ENCODE measurements at places on chromosomes 5 and 9. TPM values are rescaled to one million over a fixed set of nuclear protein-coding genes. Genes with fewer than 3 reads are reported as not detected.
A peak's percentile ranks its signal among the peaks of the same experiment; 100 is the strongest.

DNA sequence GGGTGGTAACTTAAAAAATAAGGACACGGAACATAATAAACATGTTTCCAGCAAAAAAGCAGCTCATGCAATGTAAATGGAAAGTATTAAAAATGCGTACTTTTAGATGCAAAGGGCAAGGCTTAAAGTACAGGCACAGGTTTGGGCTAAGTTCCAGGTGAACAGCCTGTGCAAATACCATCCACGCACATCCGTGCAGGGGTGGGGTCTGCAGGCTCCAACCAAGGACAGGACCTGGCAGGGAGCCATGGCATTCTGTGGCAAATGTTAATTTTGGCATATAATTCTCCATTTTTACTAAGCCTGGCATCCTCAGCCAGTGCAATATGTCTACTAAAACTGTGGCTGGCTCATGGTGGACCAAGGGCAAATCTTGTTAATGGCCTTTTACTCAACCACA lies 365.8 kb upstream of the DAP start:
- DNase-seq, result no peak

DNA sequence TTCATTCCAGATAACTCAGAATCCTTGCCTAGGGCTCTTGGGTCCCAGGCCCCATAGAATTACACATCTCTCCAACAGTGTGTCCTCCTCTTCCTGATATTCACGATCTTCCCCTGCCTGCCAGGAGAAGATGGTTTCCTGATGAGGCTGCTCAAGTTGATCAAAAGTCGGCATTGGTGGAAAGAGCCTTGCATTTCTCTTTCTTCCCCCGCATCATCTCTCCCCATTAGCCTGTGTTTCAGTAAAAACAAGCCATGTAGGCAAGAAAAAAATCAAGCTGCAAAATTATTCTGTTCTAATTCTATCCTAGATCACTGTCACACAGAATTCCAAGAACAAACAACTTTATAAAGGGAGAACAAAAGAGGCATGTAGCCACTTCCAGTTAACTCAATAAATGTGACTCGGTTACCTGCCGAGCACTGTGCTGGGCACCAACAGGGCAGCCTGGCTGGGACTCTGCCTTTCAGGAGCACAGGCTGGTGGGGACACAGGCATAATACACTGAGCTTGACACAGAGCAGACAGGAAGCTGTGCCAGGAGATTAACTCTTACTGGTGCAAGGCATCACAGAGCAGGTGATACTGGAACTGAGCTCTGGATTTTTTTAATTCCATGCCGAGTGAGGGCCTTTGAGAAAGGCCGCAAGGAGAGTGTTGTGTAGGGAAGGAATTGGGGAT lies 25.6 kb downstream of the TMOD1 start:
- peak; percentile 64 for DNase-seq

DNA sequence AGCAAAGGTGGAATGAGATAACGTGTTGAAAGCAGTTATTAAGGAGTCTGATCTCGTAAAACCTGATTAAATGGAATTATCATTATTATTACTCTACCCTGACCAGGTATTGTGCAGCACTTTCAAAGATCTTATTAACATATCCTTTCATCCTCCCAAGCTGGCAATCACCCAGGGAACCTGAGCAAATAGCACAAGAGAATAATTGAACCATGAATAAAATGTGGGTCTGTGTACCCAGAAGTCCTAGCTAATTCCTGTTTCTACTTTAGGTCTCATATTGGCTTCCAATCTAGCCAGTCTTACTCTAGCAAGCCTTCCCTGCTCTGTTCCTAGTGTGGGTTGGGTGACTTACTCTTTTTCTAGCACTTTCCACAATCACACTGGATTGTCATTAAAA lies 162.2 kb upstream of the STK32A start:
- no peak for DNase-seq

GRCh38 chr5:150363185-150363584 lies 5.7 kb downstream of the TCOF1 start:
- no peak for DNase-seq

DNA sequence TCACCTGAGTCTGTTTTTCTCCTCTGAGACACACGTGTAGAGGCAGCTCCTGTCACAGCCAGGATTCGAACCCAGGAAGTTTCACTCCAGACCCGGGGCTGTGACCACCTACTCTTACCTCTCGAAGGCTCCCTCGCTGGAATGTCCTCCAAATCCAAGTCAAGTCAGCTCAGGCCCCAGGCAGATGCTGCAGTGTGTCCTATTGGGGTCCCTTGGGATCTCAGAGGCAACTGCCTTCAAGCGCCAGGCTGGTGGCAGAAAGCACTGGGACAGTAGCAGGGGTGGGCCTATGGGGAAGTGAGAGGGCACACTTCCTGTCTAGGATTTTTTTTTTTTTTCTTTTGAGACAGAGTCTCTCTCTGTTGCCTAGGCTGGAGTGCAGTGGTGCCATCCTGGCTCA lies 762 bp upstream of the ST6GALNAC4 start:
- no peak for DNase-seq

DNA sequence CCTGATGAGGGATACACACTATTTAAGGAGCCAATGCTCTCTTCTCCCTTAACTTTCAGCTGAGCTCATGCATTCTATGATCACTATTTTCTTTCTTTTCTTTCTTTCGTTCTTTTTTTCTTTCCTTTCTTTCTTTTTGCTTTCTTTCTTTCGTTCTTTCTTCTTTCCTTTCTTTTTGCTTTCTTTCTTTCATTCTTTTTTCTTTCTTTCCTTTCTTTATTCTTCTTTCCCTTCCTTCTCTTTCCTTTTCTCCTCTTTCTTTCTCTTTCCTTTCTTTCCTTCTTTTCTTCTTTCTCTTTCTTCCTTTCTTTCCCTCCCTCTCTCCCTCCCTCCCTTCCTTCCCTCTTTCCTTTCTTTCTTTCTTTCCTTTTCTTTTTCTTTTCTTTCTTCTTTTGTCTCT lies 761.2 kb downstream of the SEMA5A start:
- DNase-seq, result no peak

- no peak for DNase-seq
These were observed 60.4 kb upstream of the RGMB start for GRCh38 chr5:98713027-98713426.

DNA sequence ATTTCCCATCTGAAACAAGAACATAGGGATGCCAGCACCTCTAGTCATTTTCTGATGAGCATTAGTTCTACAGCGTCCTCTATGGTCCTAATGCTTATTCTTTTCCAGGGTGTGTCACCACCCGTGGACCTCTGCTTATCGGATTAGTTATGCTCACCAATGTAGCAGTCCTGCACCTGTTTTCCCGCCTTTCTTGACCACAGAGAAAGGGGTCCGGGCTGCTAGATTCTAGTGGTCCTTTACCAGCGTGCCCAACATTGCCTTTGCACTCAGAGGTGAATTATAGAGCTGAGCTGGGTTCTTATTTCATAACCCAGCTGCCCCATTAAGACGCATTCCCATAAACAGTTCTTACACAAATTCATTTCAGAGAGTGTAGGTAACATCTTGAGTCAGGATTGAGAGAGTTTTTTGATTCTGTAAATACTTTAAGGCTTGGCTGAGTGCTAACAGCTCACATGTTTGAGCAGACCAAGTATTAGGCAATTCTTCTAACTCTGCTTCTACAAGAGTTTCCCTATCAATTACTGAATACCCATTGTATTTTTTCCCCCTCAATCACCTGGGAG lies 2205.1 kb upstream of the C9orf72 start:
- no peak for DNase-seq

DNA sequence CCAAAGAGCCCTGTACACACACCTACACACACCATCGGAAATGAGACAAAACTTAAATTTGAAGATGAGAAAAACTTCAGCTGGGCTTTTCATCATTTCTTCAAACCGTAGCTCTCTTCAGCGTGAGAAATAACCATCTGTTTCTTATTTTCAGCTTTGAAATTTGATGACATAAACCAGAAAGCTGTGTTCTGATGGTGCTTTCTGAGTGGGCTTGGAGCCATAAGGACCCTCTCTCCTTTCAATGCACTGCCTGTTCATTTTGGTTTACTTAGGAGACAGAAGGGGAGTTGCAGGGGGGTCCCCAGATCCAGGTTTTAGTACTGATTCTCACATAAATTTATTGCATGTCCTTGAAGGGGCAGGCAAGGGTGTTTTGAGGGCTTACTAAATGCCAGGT lies 9.5 kb downstream of the FBXO10 start:
- no peak for DNase-seq

DNA sequence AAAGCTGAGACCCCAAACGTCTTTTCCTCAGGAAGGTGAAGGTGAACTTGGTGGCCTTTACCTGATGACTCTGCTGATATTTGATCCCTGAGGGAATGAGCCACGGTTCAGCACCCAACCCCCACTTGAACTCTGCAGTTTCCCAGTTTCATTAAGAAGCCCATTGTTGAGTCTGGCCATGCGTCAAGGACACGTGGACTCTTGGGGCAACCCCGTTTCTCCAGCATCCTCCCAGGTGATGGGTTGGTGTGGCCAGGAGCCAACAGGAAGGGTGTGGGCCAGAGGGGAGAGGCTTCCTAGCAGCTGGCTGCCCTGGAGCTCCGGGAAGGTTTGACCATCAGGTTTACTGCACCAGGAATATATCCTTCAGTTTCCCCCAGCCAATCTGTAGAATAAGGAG lies 59.5 kb upstream of the GNE start:
- DNase-seq, result no peak

PTGES gene
- 14.1 TPM for total RNA-seq

SETD9 gene
- total RNA-seq, result 11.9 TPM

FAM153A gene
- 1.0 TPM for total RNA-seq

SPINK13 gene
- total RNA-seq, result not detected

Measured in mesenteric fat pad (tissue), 1 donor.